Glomerular endothelial cell (primary cell): ENCODE measurements at places on chromosomes 16 and 17.

- no peak for DNase-seq
These were observed 2.0 kb upstream of the CAVIN1 start for GRCh38 chr17:42424991-42425610.

DNA sequence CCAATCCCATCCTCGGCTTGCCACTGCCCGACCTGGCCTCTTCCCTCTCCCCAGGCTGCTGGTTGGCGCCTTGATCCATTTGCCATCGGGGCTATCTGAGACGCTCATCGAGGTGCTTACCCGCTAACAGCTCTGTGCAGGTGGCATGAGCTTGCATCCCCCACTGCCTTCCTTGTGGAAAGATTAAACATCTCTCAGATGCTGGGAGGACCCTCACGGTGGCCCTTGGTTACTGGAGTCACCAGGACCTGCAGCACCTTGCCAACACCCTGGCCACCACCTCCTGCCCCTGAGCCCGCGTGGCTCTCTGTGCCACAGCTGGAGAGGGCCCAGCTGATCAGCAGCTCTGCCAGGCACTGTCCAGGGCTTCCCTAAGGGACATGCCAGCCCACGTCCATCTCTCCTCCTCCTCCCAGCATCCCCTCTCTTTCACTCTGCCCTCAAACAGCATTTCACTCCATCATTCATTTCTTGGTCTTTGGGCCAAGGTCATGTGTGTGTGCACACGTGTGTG is 249.6 kb downstream of the RBFOX3 start:
- no peak for DNase-seq

DNA sequence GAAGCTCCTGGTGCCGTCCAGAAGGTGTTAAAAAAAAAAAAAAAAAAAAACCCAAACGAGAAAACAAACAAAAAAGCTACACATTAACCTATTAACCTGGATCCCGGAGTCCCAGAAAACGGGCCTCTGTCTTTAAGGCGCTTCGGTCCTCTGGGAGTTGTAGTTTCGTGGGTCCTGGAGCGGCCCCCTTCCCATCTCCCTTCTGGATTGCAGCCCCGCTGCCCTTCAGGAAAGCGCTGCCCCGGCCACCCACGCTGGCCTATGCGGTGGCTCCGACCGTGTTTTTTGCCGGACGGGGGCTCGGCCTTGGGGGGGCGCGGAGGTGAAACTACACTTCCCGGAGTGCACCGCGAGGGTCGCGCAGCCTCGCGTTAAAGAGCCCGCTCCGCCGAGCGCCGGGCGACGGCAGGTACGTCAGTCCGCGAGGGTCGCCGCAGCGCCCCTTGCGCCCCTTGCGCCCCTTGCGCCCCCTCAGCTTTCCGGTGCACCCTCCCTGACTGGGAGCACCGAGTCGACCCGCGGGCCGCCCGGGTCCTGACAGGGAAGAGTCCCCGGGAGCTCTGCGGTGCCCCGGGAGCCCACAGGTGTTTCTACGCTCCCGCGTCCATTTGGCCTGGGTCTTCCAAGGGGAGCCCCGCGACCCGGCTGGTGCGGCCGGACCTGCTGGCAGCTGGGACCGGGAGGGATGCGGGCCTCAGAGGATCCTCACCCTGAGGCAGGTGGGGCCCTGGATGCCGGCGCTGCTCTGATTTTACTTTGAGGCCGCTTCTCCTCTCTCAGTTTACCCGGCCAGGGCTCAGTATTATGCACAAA is at the start of gene FCSK:
Gene FCSK (plus strand): TSS at position 374 of the 813 bp plus-strand sequence. CDS start 8,596 bp downstream, outside the sequence.
- DNase-seq = no peak

DNA sequence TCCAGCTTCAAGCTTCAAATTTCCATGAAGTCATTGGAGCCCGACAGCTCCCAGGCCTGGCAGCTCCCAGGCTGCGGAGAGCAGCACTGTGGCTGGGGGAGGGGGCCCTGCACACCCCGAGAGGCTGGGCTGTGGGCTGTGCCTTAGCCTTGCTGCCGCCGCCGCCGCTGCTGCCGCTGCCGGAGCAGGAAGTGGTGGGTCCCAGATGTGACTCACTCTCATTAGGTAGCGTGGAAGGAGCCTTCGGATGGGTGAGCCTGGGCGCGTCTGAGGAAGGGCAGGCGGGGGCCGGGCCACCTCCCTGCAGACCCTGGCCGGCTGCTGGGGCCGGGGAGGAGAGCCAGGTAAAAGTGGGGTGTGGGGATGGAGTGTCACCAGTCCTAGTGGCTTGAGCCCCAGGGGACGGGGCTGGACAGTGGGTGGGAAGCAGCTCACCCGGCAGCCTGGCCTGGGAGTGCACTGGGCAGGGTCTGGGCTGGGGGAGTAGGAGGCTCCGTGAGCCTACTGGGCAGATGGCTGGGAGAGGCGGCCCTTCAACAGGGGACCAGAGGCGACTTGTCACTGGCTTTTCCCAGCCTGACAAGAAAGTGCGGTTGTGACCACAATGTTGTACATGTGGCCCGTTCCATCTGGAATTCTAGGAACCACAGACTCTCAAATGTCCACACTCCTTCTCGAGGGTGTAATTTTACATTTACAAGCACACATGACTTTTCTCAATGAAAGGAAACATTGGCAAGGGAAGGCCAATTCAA is at the start of gene ADCY7:
Gene ADCY7 (plus strand): TSS at position 215 of the 755 bp plus-strand sequence. CDS start 21,629 bp downstream, outside the sequence.
- no peak for DNase-seq

DNA sequence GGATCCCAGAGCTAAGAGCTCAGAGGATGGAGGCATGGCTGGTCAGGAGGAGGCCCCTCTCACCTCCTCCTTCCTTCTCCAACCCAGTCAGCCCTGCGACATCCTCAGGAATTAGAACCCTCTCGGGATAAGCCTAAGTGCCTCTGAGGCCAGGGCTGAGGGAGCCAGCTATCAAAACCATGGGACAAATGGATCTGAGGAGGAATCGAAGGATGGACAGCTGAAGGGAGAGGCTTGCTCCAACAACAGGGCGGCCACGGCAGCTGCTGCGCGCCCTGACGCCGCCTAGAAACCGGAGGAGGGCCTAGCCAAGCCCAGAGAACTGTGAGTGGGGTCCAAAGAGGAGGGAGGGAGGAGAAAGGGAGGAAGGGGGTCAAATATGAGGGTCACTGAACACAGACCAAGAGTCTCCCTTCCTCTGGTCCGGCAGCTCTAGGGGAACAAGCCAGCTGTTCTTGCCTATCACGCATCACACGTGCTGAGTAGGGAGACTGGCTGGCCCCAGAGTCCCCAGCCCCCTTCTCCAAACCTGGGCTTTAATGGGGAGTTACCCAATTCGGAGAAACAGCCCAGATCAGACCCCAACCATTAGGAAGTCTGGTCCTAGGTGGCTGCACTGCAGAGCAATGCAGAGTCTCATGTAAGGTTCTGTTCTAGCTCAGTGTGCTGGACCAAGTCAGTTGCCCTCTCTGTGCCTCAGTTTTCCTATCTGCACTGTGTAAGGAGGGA is 5.9 kb upstream of the HOXB13 start:
- DNase-seq = no peak

DNA sequence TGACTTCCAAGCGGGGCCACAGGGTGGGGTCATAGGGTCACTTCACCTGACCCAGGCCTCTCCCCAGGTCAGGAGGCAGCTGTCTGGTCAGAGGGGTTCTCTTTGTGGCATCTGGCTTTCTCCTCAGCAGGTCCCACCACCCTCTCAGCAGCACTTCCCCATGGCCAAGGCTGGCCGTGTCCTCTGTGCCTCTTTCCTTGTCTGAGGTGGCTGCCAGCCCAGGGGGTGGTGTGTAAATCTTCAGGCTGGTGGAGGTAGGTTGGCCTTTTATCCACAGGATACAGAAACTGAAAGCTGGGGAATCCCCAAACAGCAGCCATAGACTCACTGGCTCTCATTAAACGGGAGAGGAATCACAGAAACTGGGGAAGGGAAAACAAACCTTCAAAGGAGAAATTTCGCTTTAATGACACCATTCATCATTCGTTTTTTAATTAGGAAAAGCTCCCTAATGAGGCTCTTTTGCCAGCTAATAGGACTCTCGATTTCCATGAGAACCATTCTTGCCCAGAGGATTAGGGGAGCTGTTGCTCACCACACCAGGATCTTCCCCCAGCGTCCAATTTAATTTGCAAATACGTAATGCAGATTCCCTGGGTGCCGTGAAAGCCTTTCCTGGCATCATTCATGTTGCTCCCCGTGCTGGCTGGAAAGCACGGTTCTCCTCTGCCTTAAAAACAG is 18.0 kb downstream of the C17orf75 start:
- DNase-seq = no peak

DNA sequence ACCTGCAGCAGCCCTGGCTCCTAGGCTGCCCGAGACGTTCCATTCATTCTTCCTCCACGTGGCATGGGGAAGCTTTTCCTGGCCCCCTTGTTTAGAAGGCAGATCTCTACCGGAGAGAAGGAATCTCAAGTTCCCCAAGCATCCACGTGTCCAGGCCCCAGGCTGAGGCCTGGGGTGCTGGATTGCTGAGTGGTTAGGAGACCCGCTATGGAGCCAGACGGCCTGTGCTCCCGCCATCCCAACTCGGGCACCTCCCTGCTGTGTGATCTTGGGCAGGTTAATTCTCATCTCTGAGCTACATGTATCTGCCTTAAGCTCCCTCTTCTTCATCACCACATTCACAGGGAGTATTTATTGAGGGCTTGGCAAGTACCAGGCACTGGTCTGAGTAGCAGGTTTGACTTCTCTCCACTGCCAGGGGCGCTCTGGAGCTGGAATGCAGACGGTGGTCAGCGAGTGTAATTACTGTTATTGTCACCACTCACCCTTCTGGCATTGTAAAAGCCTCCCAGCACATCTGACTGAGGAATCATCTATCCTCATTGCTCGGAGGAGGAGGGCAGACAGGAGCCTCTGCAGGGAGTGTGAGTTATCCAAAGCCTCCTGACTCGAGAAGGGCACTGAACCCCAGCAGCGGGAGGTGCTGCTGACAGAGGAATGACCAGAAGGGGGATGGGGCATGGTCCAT is 1.1 kb upstream of the ADGRG1 start:
- DNase-seq = no peak

- DNase-seq = no peak
These were observed 21.9 kb downstream of the PLEKHG4 start for GRCh38 chr16:67301080-67301782.

DNA sequence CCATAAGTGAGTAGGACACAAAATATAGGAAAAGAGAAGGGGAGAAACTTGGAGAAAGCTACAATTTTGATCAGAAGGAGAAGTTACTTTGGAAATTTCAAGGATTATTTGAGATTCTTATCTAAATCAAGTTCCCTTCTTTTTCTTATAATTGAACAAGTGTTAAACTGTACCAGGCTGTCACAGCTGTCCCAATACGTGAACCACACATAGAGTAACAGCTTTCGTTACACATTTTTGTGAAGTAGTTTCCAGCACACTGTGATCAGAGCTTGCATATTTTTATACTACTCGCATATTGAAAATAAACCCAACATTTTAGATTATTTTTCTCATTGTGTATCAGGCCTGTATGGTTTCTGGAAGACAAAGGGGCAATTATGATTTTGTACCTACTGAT is 412.8 kb upstream of the PSMD7 start:
- DNase-seq = no peak

GRCh38 chr17:66730461-66730923 is 104.4 kb upstream of the CACNG5 start:
- DNase-seq = no peak

DNA sequence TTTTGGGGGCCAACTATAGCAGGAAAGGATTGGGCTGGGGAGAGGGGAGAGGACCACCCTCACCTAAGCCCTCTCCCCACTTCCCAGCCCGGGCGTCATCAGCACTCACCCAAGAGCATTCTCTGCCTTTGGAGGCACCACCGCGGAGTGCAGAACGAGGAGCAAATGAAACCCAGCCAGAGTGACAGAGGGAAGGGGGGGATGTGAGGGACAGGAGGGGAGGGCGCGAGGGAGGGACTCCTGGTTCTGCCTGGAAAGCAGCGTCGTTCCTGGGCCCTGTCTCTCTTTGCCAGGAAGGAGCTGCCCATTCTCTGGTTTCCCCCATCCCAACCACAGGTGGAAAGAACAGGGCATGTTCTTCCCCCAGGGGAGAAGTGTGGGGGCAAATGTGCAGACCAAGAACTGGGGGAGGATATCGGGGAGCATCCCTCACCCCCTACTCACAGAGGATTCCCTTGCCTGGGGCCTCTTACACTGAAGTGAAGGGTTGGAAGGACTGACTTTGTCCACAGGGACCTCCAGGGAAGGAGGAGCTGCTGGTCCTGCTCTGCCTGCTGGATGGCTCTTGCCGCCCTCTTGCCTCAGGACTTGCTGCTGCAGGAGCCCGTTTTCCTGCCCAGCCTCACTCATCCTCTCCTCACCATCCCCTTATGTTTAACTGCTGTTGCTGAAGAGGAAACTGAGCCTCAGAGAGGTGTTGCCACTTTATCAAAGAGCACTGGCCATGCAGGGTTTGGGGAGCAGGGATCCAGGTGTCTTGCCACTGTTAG is 3.5 kb upstream of the C17orf113 start:
- DNase-seq = no peak
